CD4-positive, alpha-beta T cell (primary cell): ENCODE measurements at places on chromosomes 7 and 10. TPM values are rescaled to one million over a fixed set of nuclear protein-coding genes. Genes with fewer than 3 reads are reported as not detected.

The NPSR1 gene
- not detected for total RNA-seq

DNA sequence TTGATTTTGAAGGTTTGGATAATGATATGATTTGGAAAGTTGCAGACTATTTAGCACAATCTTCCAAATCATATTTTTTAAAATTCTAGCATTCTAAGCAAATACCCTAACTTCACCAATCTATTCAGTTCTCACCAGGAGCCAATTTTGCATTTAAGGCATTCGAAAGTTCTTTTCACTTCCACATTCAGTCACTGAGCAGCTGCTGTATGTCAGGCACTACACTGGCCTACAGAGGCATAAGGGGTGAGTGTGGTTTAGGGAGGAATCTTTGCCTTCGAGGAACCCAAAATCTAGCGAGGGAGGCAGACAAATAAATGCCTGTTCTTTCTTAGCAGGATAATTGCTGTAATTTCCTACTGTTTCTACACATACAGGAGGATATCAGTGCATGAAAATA, 10.7 kb upstream of the UCN3 start:
- H3K27me3 ChIP-seq = no peaks in the 10 kb centered on the region
- no peak overlapping the region for H3K27ac ChIP-seq
- no peak for DNase-seq
- H3K4me3 ChIP-seq = no peak overlapping the region

DNA sequence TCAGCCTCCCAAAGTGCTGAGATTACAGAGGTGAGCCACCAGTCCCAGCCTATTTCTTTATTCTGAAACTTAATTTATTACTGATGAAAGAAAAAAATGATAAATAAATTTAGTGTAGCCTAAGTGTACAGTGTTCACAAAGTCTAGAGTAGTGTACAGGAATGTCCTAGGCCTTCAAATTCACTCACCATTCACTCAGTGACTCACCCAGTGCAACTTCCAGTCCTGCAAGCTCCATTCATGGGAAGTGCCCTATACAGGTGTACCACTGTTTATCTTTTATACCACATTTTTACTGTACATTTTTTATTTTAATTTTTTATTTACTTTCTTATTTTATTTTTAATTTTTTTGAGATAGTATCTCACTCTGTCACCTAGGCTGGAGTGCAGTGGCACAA, 12.2 kb downstream of the MRLN start:
- H3K27me3 ChIP-seq = no peaks in the 10 kb centered on the region
- no peaks in the 10 kb centered on the region for H3K4me1 ChIP-seq
- no peaks in the 10 kb centered on the region for H3K36me3 ChIP-seq
- no peak overlapping the region for H3K4me3 ChIP-seq
- DNase-seq = no peak
- no peak overlapping the region for H3K27ac ChIP-seq

DNA sequence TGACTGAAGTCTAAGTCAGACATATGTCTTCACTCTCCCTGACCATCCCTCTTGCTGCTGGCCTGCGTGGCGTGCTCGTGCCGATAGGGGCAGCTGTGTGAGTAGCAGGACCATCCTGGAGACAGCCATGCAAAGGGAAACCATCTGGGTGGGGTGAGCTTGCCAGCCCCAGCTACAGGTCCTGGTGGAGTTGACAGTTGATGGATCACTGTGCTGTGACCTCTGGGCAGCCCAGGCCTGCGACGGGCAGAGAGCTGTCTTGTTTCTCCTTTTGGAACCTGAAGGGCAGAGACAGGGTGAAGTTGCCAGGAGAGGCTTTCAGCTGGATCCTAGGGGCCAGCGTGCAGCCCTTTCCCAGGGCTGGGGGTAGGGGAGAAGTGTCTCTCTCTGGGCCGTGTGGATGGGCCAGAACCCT, 44.7 kb downstream of the GRK5 start:
- no peaks in the 10 kb centered on the region for H3K36me3 ChIP-seq
- H3K27ac ChIP-seq = no peak overlapping the region
- H3K27me3 ChIP-seq = no peaks in the 10 kb centered on the region
- no peak overlapping the region for H3K4me3 ChIP-seq
- DNase-seq = no peak

GRCh38 chr10:97149079-97149531, 36.7 kb downstream of the SLIT1 start:
- no peak overlapping the region for H3K4me3 ChIP-seq
- H3K36me3 ChIP-seq = no peaks in the 10 kb centered on the region
- H3K4me1 ChIP-seq = no peaks in the 10 kb centered on the region

The NUP42 gene
- total RNA-seq = 20.1 TPM

DNA sequence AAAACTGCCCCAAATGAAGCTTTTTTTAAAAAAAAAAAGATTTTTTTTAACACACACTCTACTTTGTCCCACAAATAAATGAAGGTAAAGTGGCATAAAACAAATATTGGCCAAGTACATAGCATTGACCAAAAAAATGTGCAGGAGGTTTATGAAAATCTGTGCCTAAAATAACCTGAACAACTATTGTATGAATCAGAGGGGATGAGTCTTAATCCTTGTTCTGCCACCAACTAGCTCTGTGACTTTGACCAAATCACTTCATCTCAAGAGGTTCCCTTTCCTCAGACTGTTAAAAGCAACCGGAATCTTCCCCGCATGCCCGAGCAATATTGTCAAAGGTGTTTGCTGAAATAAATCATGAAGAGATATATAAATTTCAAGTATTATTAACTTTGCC, 150.4 kb upstream of the NEBL start:
- no peaks in the 10 kb centered on the region for H3K4me1 ChIP-seq
- H3K27me3 ChIP-seq = no peaks in the 10 kb centered on the region
- H3K4me3 ChIP-seq = no peak overlapping the region
- no peak for DNase-seq

- H3K27ac ChIP-seq = no peak overlapping the region
- DNase-seq = no peak
- H3K36me3 ChIP-seq = peaks cover 5% of the 10 kb centered on the region
Observed at GRCh38 chr7:102125127-102125596, 161.5 kb upstream of the SH2B2 start.

DNA sequence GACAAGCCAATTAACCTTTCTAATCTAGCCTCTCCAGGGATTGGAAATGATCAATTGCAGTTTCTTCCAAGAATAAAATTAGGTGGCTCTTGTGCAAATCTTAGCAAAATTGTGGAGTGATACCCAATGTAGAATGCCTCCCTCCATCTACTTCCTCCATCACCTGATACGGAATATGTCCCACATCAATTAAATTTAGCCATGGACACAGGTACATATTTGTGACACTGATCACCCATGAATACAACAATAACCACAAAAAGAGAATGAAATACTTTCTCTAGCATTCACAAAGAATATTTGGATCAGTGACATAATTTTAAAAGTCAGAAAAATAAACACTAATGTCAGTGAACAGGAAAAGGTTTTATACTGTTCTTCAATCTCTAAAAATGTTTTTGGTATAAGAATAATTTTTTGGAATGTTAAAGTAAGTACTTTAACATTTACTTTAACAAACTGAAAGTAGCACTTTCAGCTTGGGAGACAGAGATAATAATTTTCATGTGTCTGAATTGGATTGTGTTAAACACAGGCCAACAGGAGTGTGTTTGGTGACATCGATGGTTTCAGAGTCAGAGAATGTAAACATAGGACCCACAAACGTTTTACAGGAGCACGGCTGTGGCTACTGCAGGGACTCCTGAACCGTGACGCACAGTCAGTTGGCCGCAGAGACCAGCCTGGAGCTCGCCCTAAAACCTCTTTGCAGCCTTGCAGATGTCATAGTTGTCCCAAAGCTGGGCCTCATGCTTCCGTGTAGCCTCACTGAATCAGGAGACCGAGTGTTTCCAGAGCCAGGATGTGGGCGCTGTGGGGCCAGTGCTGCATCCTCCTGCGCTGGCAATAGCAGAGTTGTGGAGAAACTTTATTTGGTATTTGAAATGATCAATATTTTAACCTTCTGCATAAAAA, 7.2 kb downstream of the RBM20 start:
- no peak overlapping the region for H3K4me3 ChIP-seq
- no peak for DNase-seq
- H3K4me1 ChIP-seq = peaks cover 4% of the 10 kb centered on the region
- peaks cover 14% of the 10 kb centered on the region for H3K27me3 ChIP-seq

GRCh38 chr7:137399827-137400823, 56.6 kb upstream of the PTN start:
- H3K27ac ChIP-seq = no peak overlapping the region
- no peaks in the 10 kb centered on the region for H3K27me3 ChIP-seq
- DNase-seq = no peak
- H3K4me3 ChIP-seq = no peak overlapping the region
- no peaks in the 10 kb centered on the region for H3K4me1 ChIP-seq

DNA sequence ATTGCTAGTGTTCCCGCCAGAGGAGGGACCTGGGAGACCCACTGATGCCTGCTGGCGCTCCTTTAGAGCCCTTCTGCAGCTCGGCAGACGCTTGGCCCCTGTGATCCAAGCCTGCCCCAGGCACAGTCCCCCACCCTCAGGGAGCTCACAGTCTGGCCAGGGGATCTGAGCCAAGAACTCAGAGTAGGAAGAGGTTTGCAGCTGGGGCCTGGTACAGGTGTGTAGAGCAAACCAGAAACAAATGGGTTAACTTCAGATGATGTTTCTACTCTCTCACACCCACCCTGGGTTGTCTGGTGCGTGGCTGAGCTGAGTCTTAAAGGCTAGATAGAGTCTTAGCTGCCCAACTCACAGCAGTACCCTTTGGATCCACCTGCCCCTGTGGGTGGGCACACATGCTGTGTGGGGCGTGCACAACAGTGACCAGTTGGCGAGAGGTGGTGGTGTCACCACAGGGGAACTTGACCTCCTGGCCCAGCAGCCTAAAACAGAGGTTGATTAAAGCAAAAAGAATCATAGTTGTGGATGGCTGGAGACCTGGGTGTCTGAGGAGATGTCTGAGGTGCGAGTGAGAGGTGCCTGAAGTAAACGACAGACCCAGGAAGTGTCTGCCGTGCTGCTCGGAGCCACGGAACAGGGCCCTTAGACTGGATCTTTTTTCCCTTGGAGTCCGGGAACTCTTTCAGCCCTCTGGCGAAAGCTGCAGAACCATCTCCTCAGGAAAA, 31.2 kb upstream of the SRGN start:
- no peaks in the 10 kb centered on the region for H3K36me3 ChIP-seq
- H3K27ac ChIP-seq = no peak overlapping the region
- H3K4me3 ChIP-seq = no peak overlapping the region

DNA sequence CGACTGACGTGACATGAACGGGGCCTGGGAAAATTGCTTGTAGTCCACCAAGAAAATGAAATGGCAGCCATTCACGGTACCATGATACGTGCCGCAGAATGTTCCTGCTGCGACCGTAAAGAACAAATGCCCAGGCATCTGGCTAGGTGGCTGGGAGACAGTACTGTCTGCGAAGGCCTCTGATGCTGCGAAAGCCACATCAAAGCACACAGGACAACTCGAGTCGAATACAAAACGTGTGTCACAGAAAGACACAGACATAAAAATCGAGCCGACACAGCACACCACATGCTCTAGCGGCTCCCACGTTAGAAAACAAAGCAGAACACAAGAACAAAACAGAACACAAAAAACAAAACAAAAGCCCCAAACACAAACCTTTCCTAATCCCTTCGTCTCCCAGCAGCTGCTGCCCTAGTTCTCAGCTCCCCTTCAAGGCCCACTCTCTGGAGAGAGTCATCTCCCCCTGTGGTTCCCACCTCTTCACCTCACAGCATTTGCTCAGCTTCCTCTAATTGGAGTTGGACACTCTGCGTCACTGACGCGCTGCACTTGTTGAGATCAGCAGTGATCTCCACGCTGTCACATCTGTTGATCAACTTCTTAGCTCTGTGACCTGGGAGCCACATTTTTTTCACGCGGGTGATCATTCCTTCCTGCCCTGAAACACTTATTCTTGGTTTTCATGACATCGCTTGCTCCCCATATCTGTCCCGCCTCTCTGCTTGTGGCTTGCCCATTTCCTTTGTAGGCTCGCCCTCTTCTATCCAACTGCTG, 112.2 kb downstream of the CLEC2L start:
- no peaks in the 10 kb centered on the region for H3K27me3 ChIP-seq
- peaks cover 47% of the 10 kb centered on the region for H3K4me1 ChIP-seq
- peak overlapping the region; percentile 27 for H3K4me3 ChIP-seq
- peak; percentile 85 for DNase-seq

DNA sequence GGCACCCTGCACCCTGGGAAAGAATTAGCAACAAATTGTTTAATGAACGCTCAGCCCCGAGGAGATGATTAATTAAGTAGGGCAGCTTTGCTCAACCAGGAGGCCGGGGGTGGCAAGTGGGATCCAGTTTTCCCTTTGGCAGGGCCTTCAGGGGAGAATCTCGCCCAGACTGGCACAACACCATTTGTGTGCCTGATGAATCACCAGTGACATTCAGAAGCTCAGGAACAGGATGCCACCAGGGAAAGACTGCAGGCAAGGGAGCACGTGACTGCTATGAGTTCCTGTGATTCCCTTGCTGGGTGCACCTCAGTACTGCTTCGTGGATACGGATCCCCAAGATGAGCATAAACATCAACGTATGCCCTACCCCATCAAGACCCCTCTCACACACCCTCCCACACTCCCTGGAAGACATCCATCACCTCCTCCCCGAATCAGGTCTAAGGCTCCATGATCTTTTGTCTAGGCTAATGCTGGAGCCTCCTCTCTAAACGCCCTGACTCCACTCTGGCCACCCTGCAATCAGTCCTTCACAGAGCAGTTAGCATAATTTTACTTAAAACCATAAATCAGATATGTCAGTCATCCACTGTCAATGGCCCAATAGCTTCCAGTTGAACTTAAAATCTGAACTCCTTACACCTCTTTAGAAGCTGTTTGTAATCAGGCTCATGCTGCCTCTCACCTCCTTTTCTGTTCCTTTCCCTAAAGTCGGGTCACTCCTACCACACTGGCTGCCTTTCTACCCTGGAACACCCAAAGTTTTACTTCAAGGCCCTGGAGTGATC, 109.2 kb upstream of the AGK start:
- no peak overlapping the region for H3K27ac ChIP-seq
- H3K4me1 ChIP-seq = no peaks in the 10 kb centered on the region
- no peaks in the 10 kb centered on the region for H3K36me3 ChIP-seq
- H3K27me3 ChIP-seq = no peaks in the 10 kb centered on the region
- DNase-seq = no peak

DNA sequence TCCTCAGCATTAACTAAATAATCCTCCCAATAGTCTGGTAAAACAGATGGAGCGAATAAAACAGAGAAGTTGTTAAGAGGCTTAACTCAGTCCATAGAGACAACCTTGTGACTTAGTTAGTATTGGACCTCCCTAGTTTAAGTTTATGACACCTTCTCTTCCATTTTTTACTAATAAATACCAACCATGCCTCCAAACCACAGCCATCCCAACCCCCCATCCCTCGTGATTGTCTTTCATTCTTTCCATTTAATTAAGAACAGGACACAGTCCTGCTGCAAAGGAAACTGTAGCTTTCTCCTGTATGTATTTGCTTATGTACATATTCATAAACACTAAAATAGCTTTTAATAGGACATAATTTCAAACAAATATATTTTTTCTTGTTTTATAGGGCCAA, 238.2 kb downstream of the SEMA3D start:
- no peaks in the 10 kb centered on the region for H3K36me3 ChIP-seq
- no peak for DNase-seq
- no peaks in the 10 kb centered on the region for H3K4me1 ChIP-seq
- H3K4me3 ChIP-seq = no peak overlapping the region
- H3K27ac ChIP-seq = no peak overlapping the region
- no peaks in the 10 kb centered on the region for H3K27me3 ChIP-seq
